ENCODE measurements at places on chromosomes 2 and 18. TPM values are rescaled to one million over a fixed set of nuclear protein-coding genes. Genes with fewer than 3 reads are reported as not detected.

The LDLRAD4 gene
- total RNA-seq, result 5.7 TPM

The ALPP gene
- not detected for total RNA-seq

The ATOH8 gene
- 49.9 TPM for total RNA-seq

The EFEMP1 gene
- 16.7 TPM for total RNA-seq

The BOLL gene
- total RNA-seq, result 3.9 TPM

The AQP12A gene
- not detected for total RNA-seq

DNA sequence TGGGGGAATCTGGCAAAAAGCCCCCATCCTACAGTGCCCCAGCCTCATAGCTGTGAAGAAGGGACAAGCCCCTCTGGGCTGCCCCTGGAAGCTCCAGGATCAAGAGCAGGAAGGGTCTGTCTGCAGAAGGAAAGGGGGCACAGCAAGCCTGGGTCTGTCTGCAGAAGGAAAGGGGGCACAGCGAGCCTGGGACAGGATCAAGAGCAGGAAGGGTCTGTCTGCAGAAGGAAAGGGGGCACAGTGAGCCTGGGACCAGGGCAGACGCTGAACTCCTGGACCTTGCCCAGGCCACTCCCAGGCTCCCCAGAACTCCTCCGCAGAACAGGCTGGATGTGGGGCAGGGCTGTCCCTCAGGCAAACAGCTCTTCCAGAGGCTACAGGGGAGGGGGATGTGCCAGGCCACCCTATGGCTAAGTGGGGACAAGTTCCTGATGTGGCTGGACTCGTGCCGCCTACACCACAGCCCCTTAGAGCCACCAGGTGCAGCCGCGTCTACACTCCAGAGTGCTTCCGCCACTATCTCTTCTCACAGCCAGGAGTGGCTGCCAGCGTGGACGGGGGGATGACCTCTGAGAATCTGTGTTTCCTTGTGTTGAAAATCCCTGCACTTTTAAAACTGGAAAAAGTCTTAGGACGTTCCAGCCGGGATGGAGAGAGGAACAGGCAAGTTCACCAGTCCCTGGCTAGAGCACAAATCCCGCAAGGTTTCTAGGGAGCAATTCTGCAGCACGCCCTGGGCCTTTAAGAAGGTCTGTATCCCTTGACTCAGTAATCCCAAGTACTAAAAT is 20.8 kb downstream of the KIF1A start:
- no peak for DNase-seq

DNA sequence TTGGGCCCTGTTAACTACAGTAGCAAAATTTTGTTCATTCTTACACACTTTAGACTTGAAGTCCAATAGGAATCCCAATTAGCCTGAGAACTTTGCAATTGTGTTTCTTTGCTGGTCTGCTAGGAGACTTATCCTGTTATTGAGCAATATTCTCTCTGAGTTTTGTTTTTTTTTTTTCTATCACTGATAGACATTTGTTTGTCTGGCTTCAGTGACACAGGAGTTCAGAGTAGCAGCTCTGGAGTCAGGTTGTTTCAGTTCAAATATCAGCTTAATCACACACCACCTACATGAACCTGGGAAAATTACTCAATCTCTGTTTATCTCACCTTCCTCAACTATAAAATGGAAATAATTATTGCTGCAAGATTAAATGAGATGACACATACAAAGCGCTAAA is 360.2 kb upstream of the POU3F3 start:
- no peak for DNase-seq

DNA sequence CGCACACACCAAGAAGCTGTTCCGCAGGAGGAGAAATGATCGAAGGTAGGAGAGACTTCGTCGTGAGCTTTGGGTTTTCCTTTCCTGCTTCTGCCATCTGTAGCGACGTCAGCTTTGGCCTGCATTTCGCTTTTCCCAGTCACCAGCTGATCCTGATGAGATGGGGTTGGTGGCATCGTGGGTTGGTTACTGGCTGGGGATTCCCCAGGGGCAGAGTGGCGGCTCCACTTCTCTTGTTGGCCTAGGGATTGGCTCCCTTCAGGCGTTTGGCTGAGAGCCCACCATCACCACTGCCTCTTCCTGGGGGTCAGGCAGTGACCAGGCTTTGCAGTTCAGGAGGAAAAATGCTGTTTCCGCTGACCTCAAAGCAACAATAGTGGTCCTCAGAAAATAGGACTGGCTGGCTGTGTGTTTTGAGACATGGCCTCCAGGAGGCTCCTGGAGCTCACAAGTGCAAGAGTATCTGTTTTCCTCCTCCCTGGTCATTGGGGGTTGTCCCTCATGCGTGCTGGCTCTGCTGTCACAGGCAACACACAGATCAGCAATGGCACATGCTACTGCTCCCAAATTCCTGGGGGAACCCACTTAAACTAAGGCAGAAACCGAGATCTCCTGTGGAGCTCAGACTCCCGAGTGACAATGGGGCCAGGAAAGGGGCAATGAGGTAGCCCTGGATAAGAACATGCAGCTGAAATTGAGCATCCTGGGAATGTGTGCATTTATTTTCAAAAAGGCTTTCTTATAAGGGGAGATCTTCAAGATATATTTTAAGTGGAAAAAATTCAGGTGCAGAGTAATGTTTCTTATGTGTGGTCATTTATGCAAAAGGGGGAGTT is 173.0 kb downstream of the CTIF start:
- DNase-seq, result peak; percentile 43

- DNase-seq, result no peak
Observed at GRCh38 chr2:229410264-229410663, 139.2 kb upstream of the PID1 start.

- DNase-seq, result no peak
Observed at GRCh38 chr2:180647221-180647620, 333.2 kb upstream of the UBE2E3 start.

- no peak for DNase-seq
Observed at GRCh38 chr2:226813148-226813701, 13.6 kb upstream of the IRS1 start.

DNA sequence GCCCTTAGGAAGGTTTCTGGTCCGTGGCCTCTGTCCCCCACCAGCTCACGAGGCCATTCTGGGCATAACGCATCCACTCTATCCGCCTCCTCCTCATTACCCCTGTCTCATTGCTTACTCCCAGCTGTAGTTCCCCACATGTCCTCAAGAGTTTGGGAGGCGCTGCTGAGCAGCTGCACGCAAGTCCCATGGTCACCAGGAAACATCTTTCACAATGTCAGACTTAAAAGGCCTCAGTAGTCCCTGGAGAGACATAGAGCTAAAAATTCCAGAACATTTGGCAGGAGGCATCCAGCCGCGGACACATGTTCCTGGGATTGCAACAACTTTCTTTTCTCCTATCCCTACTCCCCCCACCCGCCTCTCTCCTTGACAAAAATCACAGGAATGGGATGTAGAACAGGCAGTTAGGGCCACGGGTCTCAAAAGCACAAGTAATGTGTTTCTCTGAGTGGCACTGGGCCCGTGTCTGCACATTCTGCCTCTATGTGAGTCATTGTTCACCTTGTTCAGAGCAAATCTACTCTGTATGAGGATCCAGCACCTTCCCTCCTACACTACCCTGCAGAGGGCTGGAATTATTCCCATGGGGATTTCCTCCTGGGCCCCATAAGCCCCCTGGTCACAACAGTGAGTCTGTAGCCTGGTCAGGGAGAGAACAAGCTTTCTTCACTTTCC is 8.1 kb downstream of the LBH start:
- DNase-seq, result peak; percentile 86

DNA sequence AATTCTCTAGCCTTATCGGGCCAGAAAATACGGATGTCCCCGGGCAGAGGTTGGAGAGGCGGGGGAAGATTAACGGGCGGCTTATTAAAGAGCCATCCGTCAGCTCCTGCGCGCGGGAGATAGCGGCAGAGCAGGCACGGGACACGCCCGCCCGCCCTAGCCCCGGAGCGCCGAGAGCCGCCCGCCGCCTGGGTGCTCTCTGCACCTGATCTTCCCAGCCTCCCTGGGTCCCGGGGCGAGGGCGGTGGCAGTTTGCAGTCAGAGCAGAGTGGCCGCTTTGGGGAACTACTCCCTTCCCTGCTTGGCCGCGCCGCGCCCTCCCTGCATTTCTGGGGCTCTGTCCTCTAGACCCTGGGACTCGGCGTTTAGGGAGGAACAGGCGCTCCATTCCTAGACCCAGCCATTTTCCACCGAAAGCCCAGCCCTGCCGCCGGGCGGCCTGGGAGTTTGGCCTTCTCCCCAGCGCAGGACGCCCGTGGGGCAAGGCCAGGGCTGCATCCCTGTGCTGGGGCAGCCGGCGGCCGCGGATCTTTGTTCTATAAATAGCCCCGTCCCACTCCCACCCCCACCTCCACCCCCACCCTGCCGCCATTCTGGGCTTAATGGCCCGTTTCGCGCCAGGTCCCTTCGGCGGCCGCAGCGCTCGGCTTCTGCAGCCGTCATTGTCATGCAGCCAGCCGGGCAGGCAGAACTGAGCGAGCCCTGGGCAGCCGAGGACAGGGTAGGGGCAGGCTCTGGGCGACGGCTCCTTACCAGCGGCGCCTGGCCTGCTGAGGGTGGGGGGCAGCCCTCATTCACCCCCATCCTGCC is 6.6 kb downstream of the GAD1 start:
- no peak for DNase-seq

- no peak for DNase-seq
Observed at GRCh38 chr18:9437021-9437437, 38.3 kb upstream of the RALBP1 start.

- no peak for DNase-seq
Observed at GRCh38 chr2:69890881-69891280, 2.9 kb upstream of the SNRNP27 start.

DNA sequence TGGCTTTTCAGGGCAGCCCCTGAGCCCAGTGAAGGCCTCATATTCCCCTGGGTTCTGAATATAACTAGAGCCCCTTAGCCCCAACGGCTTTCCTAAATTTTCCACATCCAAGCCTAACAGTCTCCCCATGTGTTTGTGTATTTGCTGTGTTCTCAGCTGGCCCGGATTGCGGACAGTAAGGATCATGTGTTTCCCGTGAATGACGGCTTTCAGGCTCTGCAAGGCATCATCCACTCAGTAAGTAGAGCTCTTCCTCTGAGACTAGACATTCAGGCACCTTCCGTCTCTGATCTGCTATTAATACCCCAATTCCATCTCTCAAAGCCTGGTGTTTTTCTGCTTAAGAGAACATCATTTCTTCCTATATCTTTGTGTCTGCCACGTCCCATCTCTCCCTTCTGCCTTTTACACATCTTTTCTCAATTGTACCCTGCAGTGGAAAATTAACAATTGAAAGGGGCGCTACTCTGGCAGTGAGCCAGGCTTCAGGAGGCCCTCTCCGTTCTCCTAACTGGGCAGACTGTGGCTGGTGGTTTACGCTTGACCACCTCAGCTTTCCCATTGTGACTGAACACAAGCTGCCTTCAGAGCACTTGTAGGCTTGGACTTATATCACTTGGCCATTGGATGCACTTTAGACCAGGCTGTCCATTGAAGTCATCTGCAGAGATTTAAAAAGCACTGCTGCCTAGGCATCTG is 64.4 kb downstream of the ANTXR1 start:
- DNase-seq, result no peak

DNA sequence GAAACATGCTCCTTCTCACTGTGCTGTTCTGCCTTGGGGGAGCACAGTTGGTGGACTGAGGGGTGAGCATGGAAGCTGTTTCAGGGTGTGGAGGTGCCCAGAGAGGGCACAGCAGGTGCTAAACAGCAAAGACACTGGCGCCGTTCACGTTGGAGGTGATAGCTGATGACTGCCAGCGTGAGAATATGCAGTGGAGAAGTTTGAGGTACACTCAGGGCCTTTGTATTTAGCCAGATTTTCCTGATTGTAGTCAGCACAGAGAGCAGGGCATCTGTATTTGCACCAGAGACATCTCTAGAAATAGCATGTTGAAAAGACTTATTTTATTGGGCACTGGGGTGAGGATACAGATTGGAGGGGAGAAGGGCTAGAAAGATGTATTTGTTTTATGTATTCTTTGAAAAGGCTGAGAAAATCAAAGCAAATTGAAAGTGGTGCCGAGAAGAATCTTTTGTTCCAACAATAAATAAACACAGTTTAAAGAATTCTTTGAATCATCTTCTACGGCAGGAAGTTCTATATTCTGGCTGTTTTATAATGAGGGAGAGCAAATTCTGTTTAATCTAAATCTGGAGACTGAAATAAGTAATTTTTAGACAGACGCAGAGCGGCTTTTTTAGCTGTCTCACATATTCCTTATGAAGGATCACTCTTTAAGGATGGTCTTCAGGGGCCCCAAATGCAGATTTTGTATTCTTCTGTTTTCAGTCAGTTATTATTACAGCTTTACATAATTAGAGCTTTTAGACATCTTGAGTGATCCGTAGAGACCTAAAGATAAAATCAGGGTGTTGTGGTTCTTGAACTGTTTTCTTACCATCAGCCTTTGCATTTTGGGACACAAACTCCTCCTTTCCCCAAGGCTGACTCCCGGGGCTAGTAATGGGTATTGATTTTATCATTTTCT is 7.1 kb downstream of the ZNF532 start:
- DNase-seq, result no peak

DNA sequence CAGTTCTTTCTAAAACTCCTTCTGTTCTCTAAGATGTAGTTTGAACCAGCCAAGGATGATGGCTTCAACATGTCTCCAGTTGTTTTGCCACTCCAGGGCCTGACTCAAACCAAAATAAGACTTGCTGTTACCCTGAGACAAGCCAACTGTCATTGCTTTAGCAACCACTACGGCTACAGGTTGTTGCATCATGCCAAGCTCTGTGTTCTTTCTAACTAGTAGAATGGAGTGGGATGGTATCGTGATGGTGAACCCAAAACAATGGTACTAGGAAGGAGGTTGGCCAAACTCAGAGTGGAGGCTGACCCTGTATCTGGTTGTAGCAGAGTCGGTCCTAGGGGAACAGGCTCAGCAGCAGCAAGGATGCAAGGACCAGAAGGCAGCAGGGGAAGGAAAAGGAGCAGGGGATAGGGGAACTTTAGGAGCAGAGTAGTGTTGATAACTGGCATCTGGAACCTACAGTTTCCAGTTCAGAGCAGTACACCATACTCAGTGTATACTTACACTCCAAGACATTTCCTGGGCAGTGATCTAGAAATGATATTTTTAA is 51.6 kb downstream of the PDK1 start:
- no peak for DNase-seq

GRCh38 chr2:26957534-26957933 is 12.9 kb upstream of the MAPRE3 start:
- no peak for DNase-seq

- no peak for DNase-seq
Observed at GRCh38 chr2:44932079-44932478, 9.4 kb upstream of the SIX3 start.

DNA sequence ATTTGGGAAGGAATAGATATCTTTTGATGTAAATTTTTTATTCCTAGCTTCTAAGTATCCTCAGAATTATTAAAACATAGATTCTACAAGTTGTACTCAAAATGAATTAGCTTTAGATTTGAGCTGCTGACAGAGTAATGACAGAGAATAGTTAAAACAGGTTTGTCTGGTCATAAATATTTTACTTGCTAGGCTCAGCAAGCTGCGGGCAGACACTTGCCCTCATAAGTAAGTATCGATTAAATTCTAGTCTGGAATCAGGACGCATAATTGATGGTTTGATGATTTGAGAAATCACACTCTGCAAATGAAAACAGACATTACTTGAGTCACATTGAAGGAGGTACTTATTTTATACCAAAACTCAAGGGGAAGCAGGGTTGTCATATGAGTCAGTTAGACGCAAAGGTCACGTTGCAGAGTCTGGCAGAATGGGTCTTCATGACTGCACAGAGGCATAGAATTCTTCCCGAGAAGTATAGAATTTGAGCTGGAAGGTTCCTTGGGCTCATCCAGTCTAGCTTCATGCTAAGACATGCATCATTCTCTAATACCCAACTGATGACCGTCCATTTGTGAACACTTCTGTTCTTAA is 27.5 kb downstream of the ARL4C start:
- DNase-seq, result no peak

GRCh38 chr2:193103064-193103463 is 908.3 kb upstream of the TMEFF2 start:
- DNase-seq, result no peak

- no peak for DNase-seq
Observed at GRCh38 chr2:70140791-70141211, 50.0 kb downstream of the C2orf42 start.
